ENCODE measurements at places on chromosomes 2 and 18. TPM values are rescaled to one million over a fixed set of nuclear protein-coding genes. Genes with fewer than 3 reads are reported as not detected.

DNA sequence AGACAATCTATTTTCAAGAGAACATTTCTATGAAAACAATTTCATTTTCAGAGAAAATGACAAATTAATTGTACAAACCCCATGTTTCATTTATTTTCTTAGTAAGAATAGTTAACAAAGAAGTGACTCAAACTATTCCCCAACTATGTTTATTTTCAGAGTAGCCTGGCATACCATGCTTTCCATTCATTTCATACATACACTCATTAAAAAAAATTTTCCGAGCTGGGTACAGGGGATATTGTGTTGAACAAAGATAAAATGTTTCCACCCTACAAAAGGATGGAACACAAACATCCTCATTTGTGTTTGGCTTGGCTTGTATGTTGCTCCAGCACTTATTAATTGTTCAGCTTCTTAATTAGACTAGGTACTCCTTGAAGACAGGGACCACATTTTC is 331.4 kb downstream of the EXOC6B start:
- DNase-seq: no peak

DNA sequence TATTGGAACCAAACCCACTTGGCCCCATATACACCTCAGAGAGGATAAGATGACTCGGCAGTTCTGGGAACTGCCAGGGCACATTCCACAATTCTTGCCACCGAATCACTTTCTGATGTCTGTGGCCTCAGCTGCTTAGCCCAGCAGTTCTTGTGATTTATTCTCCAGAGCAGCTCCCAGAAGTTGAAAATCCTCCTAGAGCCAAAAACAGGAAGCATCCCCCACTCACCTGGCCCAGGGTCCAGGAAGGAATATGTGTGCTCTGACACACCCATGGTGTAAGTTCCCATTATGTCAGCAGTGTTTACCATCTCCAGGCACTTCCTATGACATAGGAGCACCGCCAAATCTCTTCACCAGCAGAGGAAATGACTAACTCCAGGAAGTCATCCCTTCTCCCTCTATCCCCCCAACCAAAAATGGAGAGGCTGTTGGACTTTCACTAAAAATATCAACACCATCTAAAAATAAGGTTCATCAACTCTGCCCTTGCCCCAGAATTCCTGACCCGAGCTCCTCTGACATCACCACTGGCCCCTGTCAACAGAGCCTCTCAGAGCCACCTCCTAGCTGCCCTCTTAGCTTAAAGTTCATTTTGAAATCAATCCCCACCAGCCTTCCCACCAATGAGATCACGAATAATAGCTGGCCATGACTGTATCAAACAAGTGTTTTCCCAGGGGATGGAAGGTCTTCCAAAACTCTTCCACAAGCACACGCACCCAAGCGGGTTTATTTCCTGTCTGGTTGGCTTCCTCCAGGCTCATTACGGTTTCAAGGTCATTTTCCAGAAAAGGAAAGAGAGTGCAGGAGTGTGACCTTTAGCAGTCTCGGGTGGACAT is 223.1 kb upstream of the PARD3B start:
- DNase-seq: no peak

DNA sequence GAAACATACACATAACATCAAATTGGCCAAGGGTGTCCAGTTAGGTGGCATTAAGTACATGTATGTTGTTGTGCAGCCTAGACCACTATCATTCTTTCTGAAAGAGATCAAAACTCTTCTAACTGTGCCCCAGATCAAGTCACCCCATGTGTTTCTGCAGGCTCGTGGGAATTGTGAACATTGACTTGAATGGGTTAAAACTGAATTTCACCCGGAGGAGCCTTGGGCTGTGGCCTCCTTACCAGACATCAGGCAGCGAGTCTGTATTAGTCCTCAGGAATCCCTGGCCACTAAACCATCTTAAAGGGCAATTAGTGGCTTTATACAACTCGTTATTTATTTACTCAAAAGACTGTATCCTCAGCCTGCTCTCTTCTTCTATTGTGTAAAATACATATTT is 149.0 kb upstream of the REV1 start:
- DNase-seq: no peak

Gene AGXT
- 0.10 TPM for total RNA-seq
